ENCODE measurements at places on chromosomes 3 and 15.

GRCh38 chr3:187104933-187105332, 34.4 kb downstream of the RPL39L start:
- DNase-seq, result no peak

- DNase-seq, result no peak
These were observed 376.0 kb upstream of the PDZRN3 start for GRCh38 chr3:74000725-74001124.

DNA sequence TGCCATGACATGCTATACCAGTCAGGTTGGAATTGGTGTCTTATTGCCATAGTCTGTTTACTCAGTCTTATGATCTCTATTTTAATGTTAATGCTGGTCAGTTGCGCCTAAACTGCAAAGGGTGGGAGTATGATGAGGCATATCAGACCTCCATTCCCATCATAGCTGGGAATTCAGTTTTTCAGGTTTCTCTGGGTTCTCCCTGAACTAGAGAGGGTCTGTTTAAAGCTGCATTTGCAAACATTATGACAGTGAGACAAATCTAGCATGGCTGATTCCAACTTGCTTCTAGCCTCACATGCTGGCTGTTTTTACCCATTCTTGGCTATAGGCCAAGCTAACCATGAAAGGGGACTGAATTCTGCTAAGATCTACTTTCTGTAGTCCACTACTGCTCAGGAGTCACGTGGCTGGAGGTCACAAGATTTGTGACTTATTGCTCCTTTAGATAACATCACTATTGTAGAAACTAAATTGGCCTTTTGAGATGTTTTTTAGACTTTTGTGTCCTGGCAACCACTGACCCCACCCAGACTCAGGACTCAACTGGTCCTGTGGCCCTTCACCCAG, 96.5 kb downstream of the TGFBR2 start:
- no peak for DNase-seq

DNA sequence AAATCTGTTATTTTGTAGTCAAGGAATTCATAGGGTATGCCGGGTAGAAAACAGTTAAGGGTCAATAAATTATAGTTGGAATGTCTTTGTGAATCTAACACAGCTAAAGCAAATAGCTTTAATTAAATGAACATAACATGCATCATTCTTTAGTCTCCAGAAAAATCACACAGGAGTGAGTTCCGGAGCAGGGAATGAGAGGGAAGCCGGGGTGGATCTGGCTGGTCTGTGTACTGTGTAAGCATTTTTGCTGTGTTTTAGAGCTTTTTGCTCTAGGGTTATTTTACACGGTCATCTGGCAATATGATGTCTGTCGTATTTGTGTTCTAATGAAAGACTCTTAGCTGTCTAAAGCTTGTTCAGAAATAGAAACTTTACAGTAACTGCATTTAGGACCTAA, 57.5 kb downstream of the MED12L start:
- DNase-seq, result no peak

GRCh38 chr3:177557548-177557947, 360.3 kb upstream of the TBL1XR1 start:
- no peak for DNase-seq

GRCh38 chr3:34131091-34131490, 332.7 kb downstream of the PDCD6IP start:
- no peak for DNase-seq

DNA sequence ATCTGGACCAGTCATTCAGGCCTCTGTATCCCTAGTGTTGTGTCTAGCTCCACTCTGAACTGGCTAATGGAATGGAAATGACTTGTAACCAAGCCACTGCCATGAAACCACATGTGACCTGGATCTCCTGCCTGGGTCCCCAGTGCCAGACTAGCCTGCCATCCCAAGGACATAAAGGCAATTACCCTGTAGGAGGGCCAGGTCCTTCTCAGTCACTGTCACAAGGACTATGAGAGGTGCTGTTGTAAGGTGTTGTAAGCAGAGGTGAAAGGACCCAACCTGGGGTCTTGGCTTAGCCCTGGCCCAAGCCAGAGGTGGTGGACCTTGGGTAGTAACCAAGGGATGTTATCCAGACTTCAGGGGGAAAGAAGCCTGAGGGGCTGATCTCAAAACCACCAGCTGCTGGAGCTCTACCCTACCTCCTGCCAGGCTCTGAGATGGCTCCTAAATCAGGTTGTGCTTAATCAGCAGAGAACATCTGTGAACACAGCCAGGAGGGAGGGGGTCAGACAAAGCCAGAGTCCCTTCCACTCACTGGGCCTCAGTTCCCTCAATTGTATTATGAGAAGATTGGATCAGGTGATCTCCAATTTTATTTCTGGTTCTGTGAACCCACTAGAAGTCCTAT, 15.7 kb upstream of the KLHL24 start:
- no peak for DNase-seq

Data from WTC11 (cell line).